ENCODE measurements at places on chromosomes 2 and 18. TPM values are rescaled to one million over a fixed set of nuclear protein-coding genes. Genes with fewer than 3 reads are reported as not detected.

Gene SLC16A14
- 0.41 TPM for total RNA-seq

DNA sequence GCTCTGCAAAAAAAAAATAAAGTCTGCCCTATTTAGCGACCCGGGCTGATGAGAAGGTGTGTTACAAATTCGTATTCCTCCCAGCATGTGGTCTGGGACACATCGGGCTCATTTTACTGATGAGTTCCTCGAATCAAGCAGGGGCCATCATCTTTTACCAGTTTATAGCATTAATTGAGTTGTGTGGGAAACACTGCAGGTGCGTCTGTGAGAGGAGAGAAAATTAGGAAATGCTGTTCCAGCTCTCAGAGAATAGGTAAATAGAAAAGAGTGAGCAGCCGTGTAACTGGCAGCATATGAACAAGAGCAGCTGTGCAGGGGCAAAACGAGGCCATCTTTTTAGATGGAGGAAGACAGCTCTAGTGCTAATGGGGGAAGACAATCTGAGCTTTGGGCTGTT is 216.7 kb downstream of the SETBP1 start:
- DNase-seq, result no peak
- no peak overlapping the region for H3K4me3 ChIP-seq
- no peaks in the 10 kb centered on the region for H3K36me3 ChIP-seq

DNA sequence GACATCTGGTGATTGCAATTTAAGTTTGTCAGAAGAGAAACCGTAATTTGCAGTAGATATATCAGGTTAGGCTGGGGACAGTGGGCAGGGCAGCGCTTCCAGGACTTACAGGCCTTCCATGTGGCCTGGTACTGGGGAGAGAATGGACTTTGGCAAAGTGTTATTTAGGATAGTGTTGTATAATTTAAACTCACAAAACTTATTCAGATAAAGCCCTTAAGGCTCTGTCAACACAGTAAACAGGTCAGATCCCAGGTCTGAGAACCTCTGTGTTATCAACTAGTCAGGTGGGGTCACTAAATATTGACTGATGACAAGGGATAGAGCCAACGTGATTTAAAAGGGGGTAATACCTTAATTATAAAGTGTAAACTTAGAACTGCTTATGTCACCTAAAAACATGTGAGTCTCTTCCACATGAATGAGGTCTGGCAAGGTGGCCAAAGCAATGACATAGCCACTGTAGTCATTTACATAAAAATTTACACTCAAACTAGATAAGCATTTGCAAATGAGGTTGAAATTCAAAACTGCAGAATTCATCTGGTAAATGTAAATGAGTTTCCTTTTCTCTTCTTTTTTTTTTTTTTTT is 80.2 kb upstream of the DNMT3A start:
- H3K36me3 ChIP-seq, result no peaks in the 10 kb centered on the region
- H3K27ac ChIP-seq, result no peak overlapping the region
- DNase-seq, result no peak
- H3K27me3 ChIP-seq, result no peaks in the 10 kb centered on the region

GRCh38 chr2:62596061-62596921 is 90.3 kb upstream of the TMEM17 start:
- H3K4me1 ChIP-seq, result no peaks in the 10 kb centered on the region
- H3K27me3 ChIP-seq, result no peaks in the 10 kb centered on the region

GRCh38 chr2:75064691-75065396 is 106.4 kb downstream of the POLE4 start:
- H3K4me1 ChIP-seq, result no peaks in the 10 kb centered on the region
- DNase-seq, result no peak
- no peak overlapping the region for H3K4me3 ChIP-seq
- H3K27ac ChIP-seq, result no peak overlapping the region
- H3K36me3 ChIP-seq, result no peaks in the 10 kb centered on the region
- H3K27me3 ChIP-seq, result no peaks in the 10 kb centered on the region

- no peaks in the 10 kb centered on the region for H3K27me3 ChIP-seq
- H3K4me1 ChIP-seq, result peaks cover 9% of the 10 kb centered on the region
- DNase-seq, result no peak
- no peak overlapping the region for H3K27ac ChIP-seq
Observed at GRCh38 chr2:84526562-84526961, 10.3 kb downstream of the DNAH6 start.

DNA sequence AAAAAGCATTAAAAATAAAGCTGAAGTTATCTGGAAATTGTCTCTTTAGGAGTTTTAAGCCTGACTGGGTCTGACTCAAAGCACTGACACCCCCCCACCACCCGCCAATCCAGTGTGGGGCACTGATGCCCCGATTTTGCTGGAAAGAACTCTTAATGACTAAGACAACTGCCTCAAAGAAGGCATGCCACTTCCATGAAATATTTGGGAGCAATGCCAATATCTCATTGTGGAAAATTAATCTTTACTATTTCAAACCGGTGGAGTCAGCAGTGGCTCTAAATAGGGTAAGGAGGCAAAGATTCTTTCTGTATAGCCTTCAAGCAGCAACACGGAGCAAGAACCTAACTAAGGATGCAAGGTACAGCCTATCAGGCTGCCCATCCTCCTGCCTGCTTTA is 4.5 kb downstream of the FKBP7 start:
- H3K27me3 ChIP-seq, result no peaks in the 10 kb centered on the region
- H3K4me1 ChIP-seq, result peaks cover 3% of the 10 kb centered on the region
- H3K27ac ChIP-seq, result no peak overlapping the region
- H3K36me3 ChIP-seq, result no peaks in the 10 kb centered on the region

DNA sequence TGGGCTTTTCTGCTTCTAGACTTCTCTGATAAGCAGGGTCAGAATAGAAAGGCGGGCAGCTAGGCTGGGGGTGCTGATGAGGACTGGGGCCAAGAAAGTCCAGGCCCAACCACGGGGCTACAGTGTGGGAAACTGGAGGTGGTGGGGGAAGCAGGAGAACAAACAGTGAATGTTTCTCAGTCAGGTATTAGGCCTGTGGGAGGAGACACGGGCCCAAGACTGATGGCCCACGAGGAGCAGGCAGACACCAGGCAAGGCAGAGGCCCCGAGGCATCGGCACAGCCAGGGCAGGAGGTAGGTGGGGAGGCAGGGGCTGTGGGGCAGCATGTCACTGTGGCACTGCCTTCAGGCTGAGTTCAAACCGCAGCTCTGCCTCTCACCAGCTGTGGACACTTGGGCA is 40.7 kb downstream of the KCNIP3 start:
- H3K36me3 ChIP-seq, result no peaks in the 10 kb centered on the region
- DNase-seq, result no peak
- no peak overlapping the region for H3K4me3 ChIP-seq
- H3K27ac ChIP-seq, result no peak overlapping the region

DNA sequence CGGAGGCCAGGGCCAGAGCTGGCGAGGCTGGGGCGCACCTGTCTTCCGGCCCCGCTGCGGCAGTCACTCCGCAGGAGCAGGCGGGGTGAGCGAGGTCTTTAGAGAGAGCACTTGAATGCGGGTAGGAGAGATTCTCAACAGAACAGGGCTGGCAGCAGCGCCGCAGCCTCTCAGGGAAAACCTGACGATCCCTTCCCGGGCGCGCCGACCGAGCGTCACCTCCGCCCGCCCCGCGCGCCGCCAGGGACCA is 526 bp downstream of the PRKRA start:
- H3K4me3 ChIP-seq, result peak overlapping the region; percentile 95
- peak overlapping the region; percentile 91 for H3K27ac ChIP-seq
- DNase-seq, result no peak
- no peaks in the 10 kb centered on the region for H3K27me3 ChIP-seq
